ENCODE measurements at places on chromosomes 2 and 18.

DNA sequence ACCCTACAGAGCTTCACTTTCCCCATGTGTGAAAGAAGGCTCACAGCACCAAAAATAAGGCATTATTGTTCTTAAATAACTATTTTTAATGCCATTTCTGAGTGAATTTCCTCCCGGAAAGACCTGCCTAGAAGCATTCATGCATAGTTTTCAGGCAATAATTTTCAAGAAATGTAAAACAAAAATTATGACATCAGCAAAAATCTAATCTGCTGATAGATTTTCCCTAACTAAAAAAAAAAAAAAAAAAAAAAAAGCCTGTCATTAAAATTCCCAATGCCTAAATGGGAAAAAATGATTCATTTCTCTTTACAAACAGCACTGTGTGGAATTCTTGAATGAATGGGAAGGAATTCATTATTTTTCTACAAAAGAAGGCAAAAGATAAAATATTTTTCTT, 35.4 kb downstream of the ABCB11 start:
- DNase-seq, result no peak

GRCh38 chr18:78151948-78152725, 827.5 kb upstream of the SALL3 start:
- DNase-seq, result no peak

GRCh38 chr2:46502291-46502885, 23.0 kb downstream of the TMEM247 start:
- no peak for DNase-seq

- DNase-seq, result no peak
These were observed 49.3 kb downstream of the UXS1 start for GRCh38 chr2:106144621-106145331.

- no peak for DNase-seq
These were observed 23.3 kb downstream of the NEB start for GRCh38 chr2:151711025-151711424.

DNA sequence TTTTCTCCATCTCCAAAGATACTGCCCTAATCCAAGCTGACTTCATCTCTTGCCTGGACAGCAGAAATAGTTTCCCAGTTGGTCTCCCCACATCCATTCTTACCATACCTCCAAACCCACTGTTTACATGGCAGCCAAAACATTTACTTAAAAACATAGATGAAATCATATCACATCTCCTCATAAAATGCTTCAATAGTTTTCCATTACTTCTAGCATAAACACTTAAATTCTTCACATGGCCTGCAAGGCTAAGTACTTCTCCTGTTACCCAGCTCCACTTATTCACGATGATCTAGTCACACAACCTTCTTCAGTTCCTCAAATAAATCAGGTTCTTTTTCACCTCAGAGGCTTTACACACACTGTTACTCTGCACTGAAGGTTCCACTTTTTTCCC, 185.8 kb upstream of the ACVR2A start:
- DNase-seq, result no peak

DNA sequence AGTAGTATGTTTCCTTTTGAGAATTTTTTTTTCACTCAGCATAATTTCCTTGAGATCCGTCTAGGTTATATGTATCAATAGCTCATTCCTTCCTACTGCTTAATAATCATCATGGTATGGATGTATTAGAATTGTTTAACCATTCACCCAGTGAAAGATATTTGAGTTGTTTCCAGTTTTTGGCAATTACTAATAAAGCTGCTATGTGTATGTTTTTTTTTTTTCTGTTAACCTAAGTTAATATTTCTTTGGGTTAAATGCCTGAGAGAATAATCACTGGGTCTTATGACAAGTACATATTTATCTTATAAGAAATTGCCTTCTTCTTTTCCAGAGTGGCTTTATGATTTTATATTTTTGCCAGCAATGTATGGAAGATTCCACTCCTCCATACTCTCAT, 96.4 kb upstream of the ST6GAL2 start:
- no peak for DNase-seq

GRCh38 chr2:105382177-105382576, 16.7 kb downstream of the FHL2 start:
- DNase-seq, result no peak

GRCh38 chr2:128637481-128638155, 318.9 kb upstream of the HS6ST1 start:
- DNase-seq, result no peak

- no peak for DNase-seq
These were observed 13.0 kb downstream of the UXS1 start for GRCh38 chr2:106181064-106181463.

DNA sequence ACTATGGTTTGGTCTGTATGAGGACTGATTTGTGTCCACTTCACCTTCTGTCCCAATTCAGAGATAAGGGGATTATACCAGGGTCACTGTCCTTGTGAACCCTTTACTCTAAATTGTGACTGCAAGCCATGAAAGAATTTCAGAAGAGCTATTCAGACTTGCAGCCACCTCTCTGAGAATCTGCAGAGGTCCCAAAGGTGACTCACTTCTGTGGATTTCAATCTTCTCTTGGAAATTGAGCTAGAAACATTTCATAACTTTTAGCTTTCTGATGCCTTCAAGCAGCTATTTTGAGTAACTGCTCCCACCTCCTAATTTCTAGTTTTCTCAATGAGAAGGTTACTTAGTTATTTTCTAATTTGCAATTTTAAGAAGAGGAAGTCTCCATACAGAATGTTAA, 1242.4 kb upstream of the ACVR2A start:
- no peak for DNase-seq

- no peak for DNase-seq
These were observed 1130.1 kb upstream of the CELF4 start for GRCh38 chr18:38695559-38696280.

GRCh38 chr2:550860-551567, 126.2 kb downstream of the TMEM18 start:
- DNase-seq, result no peak

DNA sequence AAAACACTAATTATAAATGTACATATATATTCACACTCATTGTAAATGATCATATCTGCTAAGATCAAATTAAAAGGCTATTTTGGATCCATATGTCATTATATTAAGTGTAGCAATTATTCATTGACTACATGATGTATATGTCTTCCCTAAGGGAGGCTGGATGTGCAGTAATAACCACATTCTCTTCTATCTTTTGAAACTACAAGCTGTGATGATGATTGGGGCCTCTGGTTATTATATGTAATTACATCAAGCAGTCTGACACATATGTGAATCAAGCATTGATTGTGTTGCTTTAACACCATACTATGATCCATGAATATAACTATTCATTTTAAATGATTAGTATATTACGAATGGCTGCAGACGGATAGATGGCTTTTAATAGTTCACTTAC, 1973.4 kb downstream of the SUCLG1 start:
- no peak for DNase-seq

DNA sequence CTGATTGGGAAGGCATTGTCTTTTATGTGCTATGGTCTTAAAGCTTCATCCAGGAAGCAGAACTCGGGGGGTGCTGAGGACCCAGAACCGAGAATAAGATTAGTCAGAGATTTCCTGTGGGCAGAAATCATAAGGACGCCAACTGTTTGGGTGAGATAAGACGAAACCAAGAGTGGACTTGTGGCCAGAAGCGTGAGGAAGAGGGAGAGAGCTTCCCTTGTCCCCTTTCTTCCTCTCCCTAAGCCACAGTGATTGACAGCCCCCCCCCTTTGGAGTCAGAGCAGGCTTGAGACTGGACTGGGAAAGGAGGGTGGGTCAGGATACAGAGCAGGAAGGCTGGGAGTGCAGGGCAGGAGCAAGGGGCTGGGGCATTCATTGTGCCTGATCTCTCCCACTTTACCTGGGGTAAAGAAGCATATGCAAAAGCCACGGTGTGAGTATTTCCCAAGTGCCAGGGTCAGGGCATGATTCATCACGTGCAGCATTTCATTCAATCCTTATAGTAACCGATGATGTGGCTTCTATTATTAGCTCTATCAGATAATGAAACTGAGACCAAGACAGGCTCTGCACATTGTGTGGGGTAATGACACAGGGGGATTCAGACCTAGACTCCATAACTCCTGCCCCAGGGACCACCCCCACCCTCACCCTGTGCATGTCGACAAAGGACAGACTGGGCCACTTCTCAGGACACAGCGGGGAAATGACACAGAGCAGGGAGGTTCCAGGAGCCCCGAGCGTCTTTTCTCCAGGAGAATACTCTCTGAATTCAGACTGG, 3.0 kb upstream of the IL1RN start:
- DNase-seq, result no peak

- peak; percentile 60 for DNase-seq
These were observed 8.4 kb upstream of the MGAT5 start for GRCh38 chr2:134245340-134245984.

- no peak for DNase-seq
These were observed 85.4 kb downstream of the FMNL2 start for GRCh38 chr2:152420363-152420762.

DNA sequence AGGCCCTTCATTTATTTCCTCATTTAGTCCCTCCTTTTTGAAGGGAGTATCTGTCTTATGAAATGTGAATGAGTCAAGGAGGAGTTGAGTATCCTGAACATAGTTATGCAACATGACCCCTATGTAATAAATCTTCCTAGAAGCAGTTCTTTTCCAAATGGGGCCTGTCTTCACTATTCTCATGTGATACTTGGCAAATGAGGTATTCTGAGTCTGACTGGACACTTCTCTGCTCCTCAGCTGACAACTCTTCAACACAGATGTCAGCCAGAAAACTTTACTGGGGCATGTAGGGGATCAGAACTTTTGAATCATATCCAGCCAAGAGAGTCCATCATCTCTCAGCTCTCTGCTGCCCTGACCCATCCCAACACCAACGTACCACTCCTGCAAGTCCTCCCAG, 291.6 kb downstream of the ZNF385B start:
- no peak for DNase-seq

DNA sequence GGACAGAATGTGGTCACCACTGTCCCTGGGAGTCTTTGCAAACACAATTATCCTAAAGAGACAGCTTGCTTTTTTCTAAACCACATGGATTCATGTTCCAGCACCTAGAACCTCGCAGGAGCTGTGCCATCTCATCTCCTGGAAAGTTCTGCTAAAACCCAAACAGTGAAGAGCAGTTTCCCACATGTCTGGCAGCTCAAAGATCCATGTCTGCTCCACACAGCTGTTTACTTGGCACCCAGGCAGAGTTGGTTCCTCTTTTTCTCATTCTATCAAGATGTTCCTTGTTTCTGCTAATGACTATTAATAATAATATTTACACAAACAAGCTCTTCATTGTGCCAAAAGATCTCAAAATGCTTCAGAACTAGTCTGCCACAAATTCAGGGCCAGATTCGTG, 30.1 kb upstream of the PID1 start:
- no peak for DNase-seq

GRCh38 chr2:54360055-54360792, 95.9 kb upstream of the SPTBN1 start:
- no peak for DNase-seq

DNA sequence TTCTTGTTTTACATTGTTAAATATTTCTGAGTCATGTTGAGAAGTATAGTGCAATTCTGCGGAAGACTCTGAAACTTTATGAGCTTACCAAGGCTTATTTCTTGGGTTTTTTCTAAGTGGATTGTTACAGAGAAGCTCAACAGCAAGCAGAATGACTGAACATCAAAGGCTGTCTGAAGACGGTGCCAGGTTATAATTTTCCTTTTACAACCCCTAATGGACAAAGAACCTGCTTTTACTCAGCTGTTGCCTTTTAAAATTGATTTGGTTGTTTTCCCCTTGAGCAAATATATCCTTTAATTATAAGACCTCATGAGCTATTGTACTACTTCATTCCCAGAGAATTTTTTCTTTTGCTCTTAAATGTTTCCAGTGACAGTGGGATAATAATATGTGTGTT, 41.6 kb downstream of the LAMA3 start:
- DNase-seq, result no peak

- DNase-seq, result no peak
These were observed 25.7 kb downstream of the RRM2 start for GRCh38 chr2:10148268-10148667.

GRCh38 chr2:72925328-72925943, 8.1 kb downstream of the EMX1 start:
- DNase-seq, result no peak

- no peak for DNase-seq
These were observed 14.3 kb downstream of the HTR2B start for GRCh38 chr2:231110551-231110950.

GRCh38 chr18:51150113-51150700, 47.3 kb downstream of the MEX3C start:
- no peak for DNase-seq

DNA sequence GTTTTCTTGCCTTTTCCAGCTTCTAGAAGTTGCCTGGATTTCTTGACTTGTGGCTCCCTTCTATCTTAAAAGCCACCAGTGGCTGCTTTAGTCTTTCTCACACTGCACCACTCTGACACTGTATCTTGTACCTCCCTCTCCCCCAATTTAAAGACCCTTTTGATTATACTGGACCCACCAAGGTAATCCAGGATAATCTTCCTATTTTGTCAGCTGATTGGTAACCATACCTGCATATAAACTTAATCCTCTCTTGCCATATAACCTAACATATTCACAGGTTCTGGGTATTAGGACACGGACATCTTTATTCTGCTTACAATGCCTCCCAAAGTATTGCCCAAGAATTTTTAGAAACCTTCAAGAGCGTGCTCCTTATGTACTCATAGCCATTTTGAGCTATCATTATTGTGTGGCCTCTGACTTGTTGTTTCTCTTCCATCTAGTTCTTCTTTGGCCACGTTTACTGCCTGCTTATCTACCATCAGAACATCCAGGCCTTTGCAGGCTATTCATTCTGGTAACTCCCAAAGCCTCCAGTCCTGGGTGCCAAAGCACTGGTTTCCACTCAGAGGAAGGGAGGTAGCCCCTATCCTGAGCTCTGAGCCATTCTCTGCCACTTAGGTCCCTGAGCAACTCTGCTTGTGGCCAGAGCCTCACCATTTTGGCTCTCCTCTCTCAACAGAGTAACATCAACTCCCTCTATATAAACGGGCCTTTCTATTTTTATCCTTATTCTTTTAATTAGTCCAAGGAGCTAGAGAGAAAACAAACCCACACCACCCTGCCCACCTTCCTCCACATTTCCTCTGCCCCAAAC, 70.8 kb downstream of the MYO3B start:
- no peak for DNase-seq

DNA sequence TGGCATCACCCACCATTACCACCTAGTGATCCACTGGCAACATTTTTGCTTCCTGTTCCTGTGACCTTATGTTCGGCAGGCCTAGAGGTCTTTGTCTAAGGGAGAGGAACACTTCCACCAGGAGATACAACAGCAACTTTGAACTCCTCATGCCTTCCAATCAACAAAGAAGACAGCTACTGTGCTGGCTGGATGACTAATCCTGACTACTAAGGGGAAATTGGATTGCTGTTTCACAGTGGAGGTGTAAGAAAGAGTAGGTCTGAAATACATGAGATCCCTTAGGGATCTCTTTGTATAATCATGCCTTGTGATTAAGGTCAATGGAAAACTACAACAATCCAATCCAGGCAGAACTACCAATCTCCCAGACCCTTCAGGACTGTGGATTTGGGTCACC, 45.2 kb downstream of the EIF2AK3 start:
- no peak for DNase-seq
